CD4-positive, alpha-beta T cell treated with Interleukin-1 beta for 1 hour (primary cell): ENCODE measurements at places on chromosomes 4 and X.

DNA sequence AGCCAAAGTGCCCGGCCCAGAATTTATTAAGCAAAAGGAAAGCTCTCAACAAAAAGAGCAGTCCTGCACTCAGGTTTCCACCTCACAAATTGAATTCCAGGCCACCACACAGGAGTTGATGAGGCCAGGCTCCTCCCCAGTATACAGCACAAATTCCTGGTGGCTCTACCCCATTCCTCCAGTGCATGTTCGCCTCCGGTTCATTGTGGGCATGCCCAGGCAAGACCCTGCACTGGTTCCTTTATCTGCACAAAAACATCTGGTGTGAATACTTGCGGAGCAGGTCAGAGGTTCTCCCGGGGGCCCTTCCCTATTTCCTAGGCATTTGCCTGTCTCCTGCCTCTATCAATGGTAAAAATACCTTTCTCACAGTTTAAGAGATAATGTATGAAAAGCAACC lies 195.2 kb upstream of the ANXA10 start:
- no peak for DNase-seq

GRCh38 chr4:105451346-105451745 lies 22.5 kb downstream of the PPA2 start:
- DNase-seq, result no peak

GRCh38 chrX:140710710-140711109 lies 1.2 kb downstream of the LINC00632 start:
- DNase-seq, result no peak

GRCh38 chr4:3196670-3197359 lies 52.1 kb upstream of the MSANTD1 start:
- peak; percentile 23 for DNase-seq

DNA sequence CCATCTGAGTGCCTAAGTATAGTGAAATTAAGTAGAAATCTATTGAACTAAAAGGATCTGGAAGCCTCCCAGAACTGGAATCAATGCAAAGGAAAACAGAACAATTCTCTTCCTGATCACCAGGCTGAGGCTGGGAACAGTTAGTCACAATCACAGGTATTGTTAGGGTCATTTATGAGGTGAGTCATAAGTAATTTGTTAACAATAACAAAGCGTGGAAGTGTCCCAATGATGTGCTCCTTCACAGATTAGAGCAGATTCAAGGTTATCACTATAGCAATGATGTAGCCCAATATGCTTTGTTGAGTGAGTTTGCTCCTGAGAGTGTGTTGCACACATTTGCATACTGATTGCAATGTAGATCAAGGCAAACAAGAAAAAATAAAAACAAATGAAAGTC lies 228.1 kb downstream of the ZNF674 start:
- no peak for DNase-seq

DNA sequence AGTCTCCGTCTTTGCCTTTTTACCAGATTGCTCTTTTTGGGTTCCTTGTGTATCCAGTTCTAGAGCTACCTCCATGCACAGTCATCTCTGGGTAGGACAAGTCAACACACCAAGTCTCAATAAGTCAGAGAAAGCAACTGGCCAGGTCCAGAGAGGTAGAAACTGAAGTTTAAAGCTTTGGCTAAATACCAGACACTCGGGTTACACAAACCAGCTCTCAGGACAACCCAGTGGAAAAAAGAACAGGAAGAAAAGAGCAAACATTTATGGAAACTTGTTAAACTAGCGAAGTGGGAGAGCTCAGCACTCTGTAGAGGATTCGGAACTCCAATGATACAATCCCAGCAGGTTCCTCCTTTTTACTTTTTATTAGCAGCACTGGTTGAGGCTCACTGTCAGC lies 291.0 kb upstream of the CPEB2 start:
- DNase-seq, result no peak

GRCh38 chr4:111501946-111502345 lies 643.3 kb upstream of the FAM241A start:
- DNase-seq, result no peak

DNA sequence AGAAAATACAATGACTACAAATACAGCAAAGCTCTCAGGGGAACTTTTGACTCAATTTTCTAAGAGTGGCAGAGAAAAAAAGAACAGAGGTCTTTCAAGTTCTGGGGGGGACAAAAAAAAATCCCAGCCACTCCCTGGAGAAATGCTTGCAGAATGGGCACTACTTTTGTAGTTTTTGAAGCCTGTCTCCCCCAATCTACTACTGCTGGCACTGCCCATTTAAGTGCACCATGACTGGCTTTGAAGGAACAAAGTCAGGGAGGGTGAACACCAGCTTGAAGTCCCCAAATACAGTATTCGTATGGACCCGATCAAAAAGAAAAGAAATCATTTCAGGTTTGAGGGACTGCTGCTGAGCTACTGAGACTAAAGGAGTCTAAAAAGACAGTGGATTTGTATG lies 1824.4 kb downstream of the ARAP2 start:
- no peak for DNase-seq

- DNase-seq, result no peak
These were observed 1.2 kb downstream of the POU3F4 start for GRCh38 chrX:83509254-83509801.

DNA sequence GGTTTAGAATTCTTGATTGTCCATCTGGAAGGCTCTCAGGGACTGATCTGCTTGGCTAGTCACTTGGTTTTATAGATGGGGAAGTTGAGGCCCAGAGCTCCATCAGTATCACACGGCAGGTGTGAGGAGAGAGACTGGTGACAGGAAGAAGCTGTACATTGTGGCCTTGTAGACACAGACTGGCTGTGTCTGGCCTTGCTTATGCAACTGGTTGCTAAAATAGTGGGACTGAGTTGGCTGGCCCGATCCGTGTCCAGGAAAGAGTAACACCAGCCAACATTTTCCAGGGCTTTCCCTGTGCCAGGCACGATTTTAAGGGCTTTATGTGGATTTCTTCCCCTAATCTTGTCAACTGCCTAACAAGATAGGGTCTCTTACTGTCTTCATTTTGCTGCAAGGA lies 2.8 kb downstream of the TBC1D14 start:
- no peak for DNase-seq

GRCh38 chr4:152079543-152080293 lies 318.9 kb upstream of the GATB start:
- DNase-seq, result peak; percentile 55

DNA sequence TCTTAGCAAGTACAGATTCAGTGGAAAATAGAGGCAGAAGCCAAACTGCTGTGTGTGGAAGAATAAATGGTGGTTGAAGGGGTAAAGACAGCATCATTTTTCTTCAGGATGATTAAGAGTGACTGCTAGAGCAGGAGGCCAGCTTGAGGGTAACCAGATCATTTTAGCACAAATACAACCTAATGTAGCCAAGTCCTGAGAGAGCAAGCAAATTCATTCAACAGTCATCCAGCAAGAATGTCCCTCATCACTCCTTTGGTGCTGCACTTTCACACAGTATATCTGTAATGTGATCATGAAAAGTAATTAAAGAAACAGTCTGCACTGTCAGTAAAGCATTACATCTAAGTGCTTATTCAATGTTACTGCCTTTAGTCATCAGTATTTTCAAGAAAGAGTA lies 44.8 kb downstream of the NPFFR2 start:
- DNase-seq, result no peak

- no peak for DNase-seq
These were observed 123.0 kb downstream of the RASGEF1B start for GRCh38 chr4:81348778-81349094.

- no peak for DNase-seq
These were observed 432.5 kb upstream of the FAM47C start for GRCh38 chrX:36575670-36576069.

- DNase-seq, result no peak
These were observed 1.0 kb downstream of the IDUA start for GRCh38 chr4:987624-988513.

GRCh38 chr4:87306056-87306455 lies 16.6 kb downstream of the HSD17B13 start:
- DNase-seq, result no peak

- DNase-seq, result no peak
These were observed 126.9 kb downstream of the CBLL2 start for GRCh38 chrX:22399437-22400192.

DNA sequence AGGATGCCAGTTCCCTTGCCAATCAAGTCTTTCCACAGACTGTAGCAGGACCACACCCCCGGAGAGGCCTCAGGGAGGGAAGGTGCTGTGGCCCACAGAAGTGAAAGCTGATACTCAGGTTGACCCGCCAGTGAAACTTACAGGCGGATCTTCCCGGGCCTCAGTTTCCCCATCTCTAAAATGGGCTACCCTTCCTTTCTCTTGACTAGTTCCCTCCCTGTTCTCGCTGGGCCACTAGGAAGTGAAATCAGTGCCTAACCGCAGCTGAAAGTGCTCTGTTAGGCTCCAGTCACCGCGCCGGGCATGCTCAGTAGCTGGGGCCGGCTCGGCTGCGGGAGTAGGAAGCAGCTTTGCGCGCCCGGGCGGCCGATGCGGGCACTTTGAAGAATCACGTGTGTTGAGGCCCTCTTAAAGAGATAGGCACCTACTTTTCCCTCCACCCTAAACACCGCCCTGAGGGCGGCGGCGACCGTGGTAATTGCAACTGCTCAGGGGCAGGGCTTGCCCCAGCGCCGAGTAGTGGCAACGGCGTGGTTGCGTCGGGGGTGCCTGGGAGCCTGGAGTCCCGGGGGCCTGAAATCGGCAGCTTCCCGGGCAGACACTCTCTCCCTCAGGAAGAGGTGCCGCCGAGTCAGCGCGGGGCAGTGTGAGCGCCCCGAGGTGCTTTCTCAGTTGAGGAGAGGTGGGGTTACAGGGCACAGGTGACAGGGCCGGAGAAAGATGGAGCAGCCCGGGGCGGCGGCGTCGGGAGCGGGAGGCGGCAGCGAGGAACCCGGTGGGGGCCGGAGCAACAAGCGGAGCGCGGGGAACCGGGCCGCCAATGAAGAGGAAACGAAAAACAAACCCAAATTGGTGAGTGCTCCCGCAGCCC lies at the start of gene DIAPH2:
DIAPH2 (plus strand) TSS at position 504 of the 871 bp plus-strand sequence.
- peak; percentile 85 for DNase-seq

DNA sequence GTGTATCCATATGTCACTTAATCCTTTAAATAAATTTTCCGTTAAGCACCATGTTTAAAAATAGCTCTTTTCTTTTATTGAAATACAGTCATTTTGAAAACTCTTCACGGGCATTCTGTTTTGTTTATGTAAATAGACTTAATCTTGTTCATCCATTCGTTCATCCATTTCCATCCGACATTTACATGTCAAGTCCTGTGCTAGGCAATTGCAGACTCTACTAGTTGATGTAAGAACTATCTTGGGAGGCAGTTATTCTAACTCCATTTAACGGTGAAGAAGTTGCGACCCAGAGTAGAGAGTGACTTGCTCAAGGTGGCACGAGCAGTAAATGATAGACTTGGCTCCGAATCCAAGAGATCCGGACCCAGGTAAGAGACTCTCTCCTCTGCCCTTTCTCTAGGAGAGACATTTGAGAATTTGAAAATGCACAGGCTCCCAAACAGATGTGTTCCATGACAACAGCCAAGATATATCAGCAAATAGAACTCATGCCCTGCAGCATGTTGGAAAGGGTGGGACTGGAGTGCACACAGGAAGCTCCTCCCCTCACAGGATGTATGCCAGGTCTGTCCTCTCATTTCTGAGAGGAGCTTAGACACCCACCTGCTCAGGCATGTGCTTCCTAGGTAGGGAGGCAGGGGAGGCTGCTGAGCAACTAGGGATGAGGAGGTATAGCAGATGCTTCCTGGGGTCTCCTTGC lies 64.5 kb downstream of the DRD5 start:
- no peak for DNase-seq

- no peak for DNase-seq
These were observed 354.7 kb upstream of the SLC7A11 start for GRCh38 chr4:138596896-138597295.

DNA sequence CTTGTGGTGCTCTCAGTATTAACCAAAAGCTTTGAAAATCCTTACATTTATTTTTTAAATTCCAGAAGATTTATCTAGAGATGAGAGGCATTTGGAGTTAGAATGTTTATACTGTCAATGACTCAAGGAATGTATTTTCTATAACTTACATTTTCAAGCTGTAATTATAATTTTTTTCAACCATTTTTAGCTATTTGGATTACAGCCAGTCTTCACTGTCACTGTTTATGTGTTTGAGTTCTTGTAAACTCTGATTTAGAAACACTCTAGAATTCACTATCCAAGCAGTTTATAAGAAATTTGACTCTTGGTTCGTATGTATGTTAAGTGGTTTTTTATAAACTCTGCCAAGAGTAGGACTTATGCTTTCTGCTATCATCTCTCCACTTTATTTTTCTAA lies 36.7 kb upstream of the GUCY1A1 start:
- no peak for DNase-seq

DNA sequence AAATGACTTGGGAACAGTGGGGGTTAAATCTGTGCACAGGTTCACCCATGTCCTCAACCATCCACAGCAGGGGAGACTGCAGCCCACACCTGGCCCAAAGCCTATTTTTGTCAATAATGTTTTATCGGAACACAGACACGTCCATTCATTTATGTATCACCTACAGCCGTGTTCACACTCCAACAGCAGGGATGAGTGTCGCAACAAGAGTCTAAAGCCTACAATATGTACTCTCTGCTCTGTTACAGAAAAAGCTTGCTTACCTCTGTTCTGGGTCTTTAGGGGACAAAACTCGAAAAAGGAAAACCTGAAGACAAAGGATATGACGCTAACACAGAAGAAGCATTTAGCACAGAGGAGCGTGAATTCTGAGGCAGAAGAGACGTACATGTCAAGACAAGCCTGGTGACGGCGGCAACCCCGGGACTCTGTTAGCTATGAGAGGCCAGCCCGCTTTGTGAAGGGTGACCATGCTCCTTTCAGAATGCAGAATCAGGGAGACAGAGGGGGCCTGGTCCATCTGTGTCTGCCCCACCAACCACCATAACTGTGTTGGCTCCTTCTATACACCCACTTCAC lies 45.5 kb downstream of the AFAP1 start:
- no peak for DNase-seq

GRCh38 chr4:159352609-159353008 lies 249.7 kb downstream of the RAPGEF2 start:
- DNase-seq, result no peak

GRCh38 chr4:148366251-148366650 lies 76.0 kb downstream of the NR3C2 start:
- no peak for DNase-seq
